ENCODE measurements at places on chromosomes 2 and 18.

DNA sequence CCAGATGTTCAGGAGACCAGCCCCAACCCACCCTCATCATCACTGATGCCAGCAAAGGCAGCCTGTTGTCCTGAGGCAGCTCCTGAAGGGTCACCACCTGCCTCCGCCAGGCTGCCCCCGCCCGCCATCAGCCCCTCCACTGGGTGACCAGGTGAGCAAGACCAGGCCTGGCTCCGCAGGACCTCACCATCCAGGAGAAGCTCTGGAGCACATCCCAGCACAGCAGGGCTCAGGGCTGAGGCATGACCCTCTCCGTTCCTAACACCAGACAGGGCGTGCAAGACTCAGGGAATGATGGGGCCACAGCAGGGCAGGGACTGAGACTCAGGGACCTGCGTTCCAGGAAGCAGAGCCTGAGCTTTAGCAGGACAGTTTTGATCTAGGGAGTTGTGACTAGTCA is 218.8 kb upstream of the RAB6C start:
- no peak for DNase-seq

DNA sequence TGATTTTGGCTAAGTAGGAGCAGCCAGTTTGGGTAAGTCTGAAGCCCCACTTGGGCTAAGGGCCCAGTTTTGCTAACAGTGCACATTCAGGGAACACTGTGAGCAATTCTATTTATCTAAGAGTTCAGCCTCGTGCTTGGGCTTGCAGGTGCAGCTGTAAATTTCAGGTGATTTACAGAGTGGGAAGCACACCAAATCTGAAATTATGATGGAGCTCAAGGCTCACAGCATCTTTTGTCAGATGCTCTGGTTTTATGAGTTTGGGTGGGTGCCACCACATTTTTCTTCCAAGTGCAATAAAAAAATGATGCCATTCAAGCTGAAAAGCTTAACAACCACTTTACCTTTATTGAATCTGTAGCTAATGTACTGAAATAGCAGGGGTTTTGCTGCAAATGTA is 671.2 kb downstream of the LRRTM4 start:
- DNase-seq: no peak

- no peak for DNase-seq
These were observed 51.3 kb upstream of the CERS6 start for GRCh38 chr2:168404764-168405163.

GRCh38 chr2:191526536-191526935 is 151.4 kb upstream of the NABP1 start:
- no peak for DNase-seq

DNA sequence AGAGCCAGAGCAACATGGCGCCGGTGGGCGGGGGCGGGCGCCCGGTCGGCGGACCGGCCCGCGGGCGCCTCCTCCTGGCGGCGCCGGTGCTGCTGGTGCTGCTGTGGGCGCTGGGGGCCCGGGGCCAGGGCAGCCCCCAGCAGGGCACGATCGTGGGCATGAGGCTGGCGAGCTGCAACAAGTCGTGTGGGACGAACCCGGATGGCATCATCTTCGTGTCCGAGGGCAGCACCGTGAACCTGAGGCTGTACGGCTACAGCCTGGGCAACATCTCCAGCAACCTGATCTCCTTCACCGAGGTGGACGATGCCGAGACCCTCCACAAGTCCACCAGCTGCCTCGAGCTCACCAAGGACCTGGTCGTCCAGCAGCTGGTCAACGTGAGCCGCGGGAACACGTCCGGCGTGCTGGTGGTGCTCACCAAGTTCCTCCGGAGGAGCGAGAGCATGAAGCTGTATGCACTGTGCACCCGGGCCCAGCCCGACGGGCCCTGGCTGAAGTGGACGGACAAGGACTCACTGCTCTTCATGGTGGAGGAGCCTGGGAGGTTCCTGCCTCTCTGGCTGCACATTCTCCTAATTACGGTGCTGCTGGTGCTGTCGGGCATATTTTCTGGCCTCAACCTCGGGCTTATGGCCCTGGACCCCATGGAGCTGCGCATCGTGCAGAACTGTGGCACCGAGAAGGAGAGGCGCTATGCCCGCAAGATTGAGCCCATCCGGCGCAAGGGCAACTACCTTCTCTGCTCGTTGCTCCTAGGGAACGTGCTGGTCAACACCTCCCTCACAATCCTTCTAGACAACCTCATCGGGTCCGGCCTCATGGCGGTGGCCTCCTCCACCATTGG is 507 bp downstream of the CNNM4 start:
- DNase-seq: no peak

GRCh38 chr2:12036640-12036983 is 290.2 kb downstream of the LPIN1 start:
- no peak for DNase-seq

DNA sequence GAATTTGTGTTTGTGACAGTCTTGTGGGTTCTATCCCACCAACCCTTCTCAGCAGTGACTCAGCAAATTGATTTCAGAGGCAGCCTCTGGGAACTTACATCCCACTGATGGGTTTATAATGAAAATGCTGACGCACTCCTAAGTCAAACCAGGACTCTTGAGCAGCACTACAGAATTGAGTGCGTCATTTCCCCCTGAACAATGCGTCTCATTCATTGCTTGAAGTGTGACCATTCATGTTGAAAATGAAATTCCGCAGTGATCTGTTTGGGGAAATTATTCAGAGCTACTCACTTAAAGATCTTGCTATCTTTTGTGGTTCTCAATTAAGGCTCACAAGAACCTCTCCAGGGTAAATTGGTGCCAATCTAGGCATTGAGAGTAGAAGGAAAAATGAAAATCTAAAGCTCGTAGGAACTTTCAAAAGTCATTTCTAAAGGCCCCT is 417.7 kb upstream of the SLC14A2 start:
- no peak for DNase-seq

- no peak for DNase-seq
These were observed 540.0 kb upstream of the GYPC start for GRCh38 chr2:126115975-126116374.

- no peak for DNase-seq
These were observed 12.0 kb upstream of the GTF2A1L start for GRCh38 chr2:48605482-48606175.

DNA sequence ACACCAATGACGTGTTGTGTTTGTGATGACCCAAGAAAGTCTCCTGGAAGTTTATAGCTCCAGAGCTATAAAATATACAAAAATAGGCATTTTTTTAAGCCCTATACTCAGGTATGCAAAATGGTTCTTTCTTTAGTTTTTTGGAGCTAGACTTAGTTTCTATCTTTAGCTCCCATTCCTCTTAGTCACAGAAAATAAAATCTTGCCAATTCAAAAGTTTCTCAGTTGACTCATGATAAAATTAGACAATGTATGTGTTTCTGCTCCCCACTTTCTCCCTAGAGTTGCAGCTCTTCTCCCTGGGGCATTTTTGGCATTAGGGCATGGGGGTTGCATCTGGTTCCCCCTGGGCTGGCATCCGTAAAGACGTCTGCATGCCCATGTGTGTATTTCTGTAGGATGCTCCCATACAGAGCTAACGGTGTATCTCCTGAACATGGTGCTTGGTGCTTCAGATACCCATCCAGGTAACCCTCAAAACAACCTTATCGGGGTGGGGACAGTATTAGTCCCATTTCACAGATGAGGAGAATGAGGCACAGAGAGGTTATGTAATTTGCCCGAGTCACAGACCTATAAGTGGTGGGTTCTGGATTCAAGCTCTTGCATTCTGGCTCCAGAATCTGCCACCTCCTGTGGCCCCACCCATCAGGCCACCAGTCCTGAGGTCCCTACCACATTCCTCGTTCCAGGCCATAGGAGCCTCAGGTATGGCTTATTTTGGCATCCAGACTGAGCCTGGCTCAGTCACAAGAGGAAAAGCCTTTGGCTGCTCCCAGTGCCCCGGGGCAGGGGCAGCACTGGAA is 43.1 kb upstream of the ASAP2 start:
- no peak for DNase-seq

All from iPS DF 6.9 (cell line).